ENCODE measurements at places on chromosomes 5 and 9. TPM values are rescaled to one million over a fixed set of nuclear protein-coding genes. Genes with fewer than 3 reads are reported as not detected.
A peak's percentile ranks its signal among the peaks of the same experiment; 100 is the strongest.

DNA sequence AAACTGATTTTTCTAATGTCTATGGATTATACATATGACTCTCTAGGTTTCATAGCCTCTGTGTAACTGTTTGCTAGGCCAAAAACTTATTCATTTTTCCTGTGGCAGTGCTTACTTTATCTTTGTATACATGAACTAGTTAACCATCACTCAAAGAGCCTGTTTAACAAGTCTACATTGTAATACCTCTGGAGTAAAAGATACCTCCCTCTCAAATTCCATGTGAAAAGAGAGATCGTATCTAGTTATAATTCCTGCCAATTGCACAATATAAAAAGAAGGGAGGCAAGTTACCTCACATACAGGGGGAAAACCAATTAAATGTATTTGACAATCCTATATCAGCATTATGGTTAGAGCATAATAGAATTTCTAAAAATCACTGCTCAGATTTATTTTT, 271.9 kb upstream of the ST8SIA4 start:
- DNase-seq = no peak

DNA sequence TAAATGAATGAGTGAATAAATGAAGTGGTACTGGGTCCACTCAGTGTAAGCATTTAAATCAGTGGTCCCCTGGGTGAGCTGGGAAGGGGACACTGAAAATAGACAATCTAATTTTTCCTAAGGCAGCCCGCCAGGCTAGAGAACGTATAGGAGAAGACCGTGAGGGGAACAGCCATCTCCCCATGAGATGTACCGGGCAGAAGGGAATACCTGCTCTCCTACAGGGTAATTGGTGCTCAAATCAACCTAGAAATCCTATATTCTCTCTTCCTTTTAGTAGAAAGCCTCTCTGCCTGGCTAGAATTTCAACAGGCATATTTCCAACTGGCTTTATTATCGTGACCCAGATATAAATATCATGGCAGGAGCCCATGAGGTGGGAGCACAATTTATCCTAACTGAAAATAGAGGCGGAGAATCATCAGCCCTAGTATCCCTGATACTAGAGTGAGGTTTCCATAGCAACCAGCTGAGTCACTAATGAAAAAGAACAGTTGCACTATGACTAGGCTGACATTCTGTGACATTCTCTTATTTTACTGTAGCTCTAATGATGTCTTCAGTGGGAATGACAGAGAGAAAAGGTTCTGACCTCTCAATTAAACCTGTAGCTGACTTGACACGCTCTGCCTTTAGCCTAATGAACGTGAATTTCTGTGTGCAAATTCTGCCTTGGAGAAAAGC, 96.5 kb upstream of the CAST start:
- no peak for DNase-seq

DNA sequence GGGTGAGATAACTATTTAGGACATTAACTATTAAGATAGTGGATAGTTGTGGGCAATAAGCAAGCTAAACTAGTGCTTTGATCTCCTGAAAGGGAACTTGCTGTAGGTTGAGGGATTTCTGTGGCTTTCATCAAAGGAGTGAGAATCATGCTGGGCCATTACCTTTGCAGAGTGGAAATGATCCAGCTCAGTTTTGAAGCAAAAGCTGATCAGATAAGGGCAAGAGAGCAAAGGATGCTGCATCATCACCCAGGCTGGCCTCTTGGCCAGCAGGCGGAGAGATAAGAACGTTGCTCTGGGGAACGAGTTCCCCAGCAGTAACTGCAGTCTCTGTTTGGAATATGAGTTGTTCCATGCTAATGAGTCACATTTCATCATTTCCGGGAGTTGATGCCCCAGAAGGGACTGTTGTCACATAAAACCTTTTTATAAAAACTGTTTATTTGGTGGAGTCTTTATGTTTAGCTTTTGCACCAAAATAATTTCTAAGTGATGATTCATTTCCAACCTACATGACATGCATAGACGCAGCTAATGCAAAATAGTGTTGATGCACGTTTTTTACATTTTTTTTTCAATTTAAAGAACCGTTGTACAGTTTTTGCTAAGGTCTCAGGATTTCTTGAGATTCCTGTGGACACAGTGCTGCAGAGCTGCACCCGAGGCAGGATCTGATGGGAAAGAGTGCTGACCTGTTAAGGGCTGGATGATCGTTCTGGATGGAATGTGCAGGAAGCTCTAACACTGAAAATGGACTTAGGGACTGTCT, 99.3 kb downstream of the ACTBL2 start:
- DNase-seq = no peak

GRCh38 chr5:93235761-93236160, 345.3 kb downstream of the NR2F1-AS1 start:
- no peak for DNase-seq

GRCh38 chr9:114372921-114373448, 14.8 kb downstream of the AKNA start:
- peak; percentile 70 for DNase-seq

GRCh38 chr9:98657897-98658296, 50.8 kb downstream of the GABBR2 start:
- DNase-seq = no peak

CSF1R gene
- total RNA-seq = 20.1 TPM

GRCh38 chr5:75734913-75735789, 17.9 kb upstream of the POC5 start:
- no peak for DNase-seq

LCP2 gene
- total RNA-seq = 7.1 TPM

- no peak for DNase-seq
These were observed 115.1 kb upstream of the LPCAT1 start for GRCh38 chr5:1638658-1639400.

TAF1L gene
- not detected for total RNA-seq

ZNF367 gene
- total RNA-seq = 2.5 TPM

DNA sequence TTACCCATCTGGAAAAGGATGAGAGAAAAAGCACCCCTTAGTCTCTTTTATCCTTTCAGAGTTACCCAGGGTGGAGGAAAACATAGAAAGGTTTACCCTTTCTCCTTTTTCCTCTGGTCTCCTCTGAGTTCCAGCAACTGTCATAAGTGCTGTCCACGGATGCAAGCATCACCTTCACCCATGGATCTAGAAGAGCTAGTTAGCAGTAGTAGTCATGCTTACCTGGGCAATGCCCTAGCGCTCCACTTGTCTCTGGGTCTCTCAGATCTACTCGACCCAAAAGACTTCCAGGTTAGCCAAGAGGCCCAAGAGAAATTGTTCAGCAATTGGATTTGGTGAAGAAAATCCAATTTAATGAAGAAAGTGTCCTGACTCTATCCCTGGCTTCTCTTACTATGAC, 656.2 kb upstream of the PTPRD start:
- DNase-seq = no peak

DNA sequence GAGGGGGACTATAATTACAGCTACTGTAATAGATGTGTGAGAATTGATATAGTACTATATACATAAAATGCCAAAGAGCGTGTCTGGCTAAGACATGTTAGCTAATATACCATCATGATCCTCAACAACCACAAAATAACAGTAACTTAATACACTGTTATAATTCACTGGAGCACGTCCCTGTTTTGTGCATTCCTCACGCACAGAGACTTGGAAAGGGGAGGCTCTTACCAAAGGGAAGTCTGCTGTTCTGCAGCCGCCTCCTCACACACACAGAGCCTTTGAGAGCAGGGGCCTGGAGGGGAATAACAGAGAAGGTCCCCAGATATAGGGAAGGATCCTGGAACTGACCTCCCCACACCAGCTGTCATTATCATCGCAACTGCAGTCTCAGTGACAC, 97.3 kb downstream of the ANKRD18A start:
- DNase-seq = no peak

WDR38 gene
- not detected for total RNA-seq

DNA sequence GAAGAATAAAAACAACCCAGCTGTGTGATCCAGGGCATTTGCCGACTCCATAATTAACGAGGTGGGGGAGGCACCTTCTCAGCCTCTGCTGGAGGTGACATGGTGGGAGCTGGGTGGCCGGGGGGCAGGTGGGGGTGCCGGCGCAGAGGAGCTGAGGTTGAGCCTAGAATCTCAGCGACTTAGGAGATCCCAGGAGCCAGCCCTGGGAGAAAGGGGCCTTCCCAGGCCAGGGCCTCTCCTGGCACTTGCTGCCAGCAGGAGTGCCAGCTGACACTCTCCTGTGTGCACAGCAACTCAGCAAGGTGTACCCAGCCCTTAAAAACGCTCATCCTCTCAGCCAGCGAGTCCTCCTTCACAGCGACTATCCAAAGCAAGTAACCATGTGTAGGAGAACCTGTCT, 62.8 kb upstream of the FCN1 start:
- DNase-seq = no peak

CDO1 gene
- 5.4 TPM for total RNA-seq

DNA sequence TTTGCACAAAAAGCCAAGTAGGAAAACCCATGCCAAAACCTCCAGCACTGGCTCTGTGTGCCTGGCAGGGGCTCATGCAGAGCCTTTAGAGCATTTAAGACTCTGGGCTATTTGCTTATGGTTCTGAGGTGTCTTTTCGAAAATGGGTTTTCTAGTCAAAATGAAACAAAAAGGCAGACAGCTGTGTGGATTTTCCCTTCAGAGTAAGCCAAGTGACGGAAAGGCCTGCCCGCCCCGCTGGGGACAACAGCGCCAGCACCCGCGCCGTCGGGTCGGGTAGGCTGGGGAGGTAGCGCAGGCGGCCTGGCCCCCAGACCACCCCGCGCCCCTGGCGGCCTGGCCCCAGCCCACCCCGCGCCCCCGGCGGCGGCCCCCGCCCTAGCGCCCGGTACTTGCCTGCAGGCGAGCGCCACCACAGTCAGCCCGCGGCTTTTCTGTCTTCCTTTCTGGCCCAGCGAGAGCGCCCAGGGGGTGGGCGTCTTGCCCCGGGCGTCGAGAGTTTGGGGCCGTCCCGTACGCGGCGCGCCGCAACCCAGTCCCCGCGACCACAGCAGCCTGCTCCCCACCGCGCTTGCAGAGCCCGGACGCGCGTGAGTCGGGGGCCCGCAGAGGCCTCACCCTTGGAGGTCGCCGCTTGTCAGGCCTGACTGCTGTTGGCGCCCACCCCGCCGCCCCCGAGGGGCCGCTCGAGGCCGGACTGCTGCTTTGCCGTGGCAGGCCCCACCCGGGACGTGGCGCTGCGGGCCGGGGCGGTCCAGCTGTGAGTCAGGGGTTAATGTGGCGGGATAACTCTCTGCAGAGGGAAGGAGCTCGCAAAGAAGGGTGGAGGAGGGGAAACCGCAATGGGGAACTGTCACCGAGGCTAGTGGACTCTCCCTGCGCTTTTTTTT, at the start of gene TICAM2:
TSS of gene TICAM2 (minus strand) at position 779 of the 890 bp plus-strand sequence. CDS start 21,223 bp downstream, outside the sequence.
- DNase-seq = peak; percentile 80

DNA sequence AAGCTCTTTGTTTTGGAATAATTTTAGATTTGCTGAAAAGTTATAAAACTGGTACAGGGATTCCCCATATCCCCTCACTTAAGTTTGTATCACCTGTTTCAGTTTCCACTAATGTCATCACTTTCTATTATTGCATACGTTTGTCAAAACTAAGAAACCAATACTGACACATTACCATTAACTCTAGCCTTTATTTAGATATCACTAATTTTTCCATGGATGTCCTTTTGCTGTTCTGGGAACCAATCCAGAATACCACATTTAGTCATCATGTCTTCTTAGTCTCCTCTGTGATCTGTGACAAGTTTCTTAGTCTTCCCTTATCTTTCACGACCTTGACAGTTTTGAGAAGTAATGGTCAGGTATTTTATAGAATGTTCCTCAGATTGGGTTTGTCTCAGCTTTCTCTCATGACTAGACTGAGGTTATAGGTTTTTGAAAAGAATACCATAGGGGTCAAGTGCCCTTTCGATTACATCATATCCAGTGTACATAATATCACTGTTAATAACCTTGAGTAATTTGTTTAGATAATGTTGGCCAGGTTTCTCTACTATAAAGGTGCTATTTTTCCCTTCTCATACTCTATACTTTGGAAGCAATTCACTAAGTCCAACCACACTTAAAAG, 51.9 kb upstream of the NMUR2 start:
- DNase-seq = no peak

GRCh38 chr9:128683340-128684064, 5.5 kb upstream of the SET start:
- peak; percentile 62 for DNase-seq

NUTM2G gene
- not detected for total RNA-seq

DNA sequence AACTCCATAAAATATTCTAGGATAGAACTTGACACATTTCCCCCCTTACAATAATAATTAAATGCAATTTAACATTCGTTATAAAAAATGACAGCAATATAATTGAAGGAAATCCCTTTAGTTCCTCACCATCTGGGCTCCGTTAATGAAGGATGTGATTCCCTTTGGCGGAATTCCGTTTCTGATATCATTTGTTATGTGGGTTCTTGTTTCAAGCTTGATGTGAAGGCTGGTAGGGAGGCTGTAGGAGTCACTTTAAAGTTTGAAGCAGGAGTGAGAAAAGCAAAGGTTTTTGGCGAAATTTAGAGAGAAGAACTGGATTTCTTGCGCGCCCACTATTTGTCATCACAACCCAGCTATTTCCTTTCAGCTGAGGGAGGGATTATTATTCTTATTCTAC, 4.0 kb downstream of the RGS7BP start:
- no peak for DNase-seq

DNA sequence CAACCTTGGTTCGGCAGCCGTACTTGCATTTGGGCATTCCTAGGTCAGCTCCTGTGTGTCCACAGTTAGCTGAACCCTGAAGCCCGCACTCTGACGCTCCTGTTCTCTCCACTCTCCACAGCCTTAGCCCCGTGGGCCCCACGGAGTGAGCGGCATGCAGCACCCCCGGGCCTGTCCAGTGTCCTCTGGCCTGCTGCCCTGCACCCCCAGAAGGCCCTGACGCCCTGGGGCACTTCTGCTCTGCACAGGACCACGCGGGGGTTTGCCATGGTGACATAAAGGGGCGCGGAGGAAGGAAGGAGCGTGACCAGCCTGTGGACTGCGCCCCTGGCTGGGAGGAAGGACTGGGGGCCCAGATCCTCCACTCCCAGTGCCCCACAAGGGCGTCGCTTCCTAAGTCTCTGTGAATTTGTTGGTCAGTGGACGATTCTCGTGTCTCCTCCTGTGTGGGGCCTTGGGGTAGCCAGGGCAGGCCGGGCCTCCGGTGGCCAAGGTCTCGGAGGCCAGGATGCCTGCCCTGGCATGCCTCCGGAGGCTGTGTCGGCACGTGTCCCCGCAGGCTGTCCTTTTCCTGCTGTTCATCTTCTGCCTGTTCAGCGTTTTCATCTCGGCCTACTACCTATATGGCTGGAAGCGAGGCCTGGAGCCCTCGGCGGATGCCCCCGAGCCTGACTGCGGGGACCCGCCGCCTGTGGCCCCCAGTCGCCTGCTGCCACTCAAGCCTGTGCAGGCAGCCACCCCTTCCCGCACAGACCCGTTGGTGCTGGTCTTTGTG, 13.0 kb downstream of the NDST1 start:
- no peak for DNase-seq

GRCh38 chr5:11941566-11941965, 37.3 kb upstream of the CTNND2 start:
- no peak for DNase-seq

DNA sequence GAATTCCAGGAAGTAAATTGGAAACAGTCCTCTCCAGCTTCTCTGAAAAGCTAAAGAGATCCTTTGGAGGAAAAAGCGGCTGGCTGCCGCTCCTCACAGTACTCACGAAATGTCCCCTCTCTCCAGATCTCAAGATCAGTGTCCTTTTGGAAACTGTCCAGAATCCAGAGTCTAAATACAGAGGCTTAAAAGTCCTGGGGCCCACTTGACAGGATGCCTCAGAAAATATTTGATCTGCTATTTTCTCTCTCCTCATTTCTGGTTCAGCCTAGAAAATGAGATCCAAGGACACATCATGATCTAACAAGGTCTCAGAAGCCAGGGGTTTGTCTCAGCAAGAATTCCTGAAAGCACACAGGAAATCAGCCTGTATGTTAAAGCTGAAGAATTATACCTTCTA, 7.2 kb downstream of the C1QTNF2 start:
- no peak for DNase-seq

GRCh38 chr5:127055880-127056653, 17.2 kb downstream of the C5orf63 start:
- no peak for DNase-seq
